ENCODE measurements at places on chromosomes 16 and 17.

GRCh38 chr17:12365805-12366204 lies 299.9 kb upstream of the MYOCD start:
- DNase-seq: no peak

DNA sequence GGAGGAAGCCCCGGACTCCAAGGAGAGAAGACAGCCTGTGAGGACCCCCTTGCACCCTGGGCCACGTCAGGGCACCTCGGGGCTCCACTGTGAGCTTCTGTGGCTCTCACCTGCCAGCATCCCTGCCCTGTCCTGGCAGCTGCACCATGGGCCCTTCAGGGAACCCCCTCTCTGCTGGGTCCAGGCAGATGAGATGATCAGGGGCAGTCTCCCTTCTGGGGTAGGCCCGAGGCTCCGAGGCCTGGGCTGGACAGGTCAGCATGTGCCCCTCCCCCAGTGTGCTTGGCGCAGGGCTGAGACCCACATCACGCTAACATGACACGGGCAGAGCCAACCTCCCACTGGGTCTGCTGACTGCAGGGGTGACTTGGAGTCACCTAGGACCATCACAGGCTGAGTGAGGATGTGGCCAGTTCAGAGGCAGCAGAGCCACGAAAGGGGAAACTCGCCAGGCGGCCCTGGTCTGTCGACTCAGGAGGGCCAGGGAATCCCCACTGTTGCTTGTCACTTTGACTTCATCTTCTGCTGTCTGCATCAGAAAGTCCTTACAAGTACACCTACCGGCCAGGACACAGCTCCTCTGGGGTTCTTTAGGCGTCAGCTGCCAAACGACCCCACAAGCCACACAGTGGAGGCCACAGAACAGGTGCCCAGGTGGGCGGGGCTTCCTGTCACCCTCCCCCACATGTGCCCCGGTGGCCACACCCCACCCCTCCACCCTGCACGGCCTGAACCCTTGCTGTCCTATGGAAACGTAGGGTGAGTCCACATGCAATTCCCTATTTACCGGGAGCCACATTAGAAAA lies 2.2 kb downstream of the GALNS start:
- DNase-seq: no peak

GRCh38 chr16:11313493-11314308 lies 31.6 kb upstream of the RMI2 start:
- DNase-seq: no peak

DNA sequence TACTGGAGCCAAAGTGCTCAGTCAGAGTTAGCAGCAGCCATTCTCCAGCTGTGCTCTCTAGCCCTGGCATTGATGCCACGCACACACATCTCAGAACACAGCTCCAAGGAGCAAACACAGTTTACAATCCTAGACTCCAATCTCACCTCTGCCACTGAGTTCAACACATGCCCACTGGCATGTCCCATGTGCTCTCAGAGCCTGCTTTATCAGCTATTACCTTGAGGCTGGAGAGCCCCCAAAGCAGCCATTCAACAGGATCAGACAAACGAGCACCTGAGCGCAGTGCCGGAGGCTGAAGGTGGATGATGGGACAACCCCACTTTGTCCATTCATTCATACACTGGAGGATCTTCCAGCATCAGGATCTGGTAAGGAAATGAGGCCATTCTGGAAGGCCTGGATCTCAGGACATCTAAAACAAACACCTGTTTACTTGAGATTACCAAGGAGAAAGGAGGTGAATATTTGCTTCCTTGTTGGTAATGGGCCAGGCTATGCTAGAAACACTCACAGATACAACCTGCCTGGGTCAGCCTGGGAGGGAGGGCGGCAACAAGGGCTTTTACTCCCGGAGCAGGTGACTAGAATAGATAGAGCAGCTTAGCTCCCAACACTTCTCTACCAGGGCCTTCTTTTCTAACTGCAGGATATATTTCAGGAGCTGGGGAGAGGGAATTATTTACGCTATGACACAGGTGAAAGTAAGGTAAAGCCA lies 25.4 kb downstream of the RANBP10 start:
- DNase-seq: no peak

- no peak for DNase-seq
Measured at GRCh38 chr16:2028620-2029220, 2.0 kb downstream of the NHERF2 start.

DNA sequence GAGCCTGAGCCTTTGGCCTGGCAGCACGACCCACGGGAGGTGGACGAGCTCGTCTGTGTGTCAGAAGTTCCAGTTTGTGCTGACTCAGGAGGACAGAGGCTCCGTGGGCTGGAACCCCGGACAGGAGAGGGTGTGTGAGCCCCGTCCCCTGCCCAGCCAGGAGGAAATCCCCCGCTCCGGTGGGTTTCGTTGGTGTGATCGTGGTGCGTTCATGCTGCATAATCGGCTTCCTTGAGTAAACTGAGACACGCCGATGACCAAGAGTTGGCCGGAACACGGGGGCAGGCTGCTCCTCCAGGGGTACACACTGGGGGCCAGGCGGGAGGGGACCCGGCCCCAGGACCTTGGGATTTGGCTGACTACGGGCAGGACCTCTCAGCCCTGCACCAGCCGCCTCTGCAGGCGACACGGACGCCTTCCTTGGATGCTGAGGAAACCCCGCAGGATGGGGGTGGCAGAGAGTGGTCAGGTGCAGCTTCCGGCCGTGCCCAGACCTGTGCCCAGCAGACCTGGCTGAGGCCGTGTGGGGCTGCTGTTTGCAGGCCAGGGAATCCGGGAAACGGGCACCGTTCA lies 8.5 kb downstream of the METRNL start:
- DNase-seq: no peak

DNA sequence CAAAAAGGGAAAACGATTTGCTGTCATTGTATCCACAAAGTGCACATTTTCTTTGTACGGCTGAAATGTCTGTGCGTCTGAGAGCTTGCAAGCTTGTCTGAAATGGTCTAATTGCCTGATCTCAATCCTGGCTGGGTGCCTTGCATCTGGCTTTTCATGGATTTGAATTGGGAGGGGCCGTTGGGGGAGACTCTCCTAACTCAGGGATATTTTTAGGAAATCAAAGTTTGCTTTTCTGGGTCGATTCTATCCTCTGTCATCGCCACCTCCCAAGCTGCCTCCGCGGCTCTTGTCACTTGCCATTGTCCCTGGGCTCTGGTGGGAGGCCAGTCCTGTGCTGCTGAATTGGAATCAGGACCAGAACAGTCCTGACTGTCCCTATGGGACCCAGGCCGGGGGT lies 33.3 kb upstream of the MGAT5B start:
- DNase-seq: no peak

GRCh38 chr16:2178321-2179106 lies 17.9 kb downstream of the CASKIN1 start:
- no peak for DNase-seq

GRCh38 chr16:48564544-48565444 lies 45.2 kb downstream of the N4BP1 start:
- DNase-seq: no peak

GRCh38 chr16:65622871-65623270 lies 501.0 kb upstream of the CDH11 start:
- no peak for DNase-seq

DNA sequence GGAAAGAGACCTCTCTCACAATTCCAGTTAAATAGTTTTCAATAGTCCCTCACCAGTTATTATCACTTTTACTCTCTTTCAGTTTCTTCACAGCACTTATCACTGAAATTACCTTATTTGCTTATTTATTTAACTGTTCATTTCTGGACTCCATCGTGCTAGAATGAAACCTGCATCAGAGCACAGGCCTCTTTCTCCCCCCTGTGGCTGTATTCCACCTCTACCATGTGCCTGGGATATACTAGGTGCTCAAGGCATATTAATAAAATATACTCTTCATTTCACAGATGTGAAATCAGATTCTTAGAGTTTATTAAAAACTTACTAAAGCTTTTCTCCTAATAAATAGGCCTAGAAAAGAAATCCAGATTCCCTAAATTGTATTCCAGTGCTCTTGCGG lies 308.9 kb upstream of the MON1B start:
- DNase-seq: no peak

DNA sequence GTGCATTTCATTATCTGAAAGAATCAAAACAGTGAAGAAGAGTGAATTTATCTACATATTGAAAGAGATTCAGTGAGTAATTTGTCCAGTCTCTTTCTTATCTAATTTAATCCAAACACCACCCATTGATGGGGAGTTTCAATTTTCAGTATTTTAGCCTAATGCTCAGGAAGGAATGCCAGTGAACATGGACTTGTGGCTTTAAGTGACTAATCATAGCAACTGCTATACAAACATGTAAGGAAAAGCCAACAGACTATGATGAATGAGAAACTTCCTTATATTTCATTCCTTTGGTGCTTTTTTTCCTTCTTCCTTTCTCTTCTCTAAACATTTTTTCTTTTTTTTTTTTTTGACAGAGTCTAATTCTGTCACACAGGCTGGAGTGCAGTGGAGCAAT lies 885.8 kb downstream of the KCNJ2 start:
- DNase-seq: no peak

DNA sequence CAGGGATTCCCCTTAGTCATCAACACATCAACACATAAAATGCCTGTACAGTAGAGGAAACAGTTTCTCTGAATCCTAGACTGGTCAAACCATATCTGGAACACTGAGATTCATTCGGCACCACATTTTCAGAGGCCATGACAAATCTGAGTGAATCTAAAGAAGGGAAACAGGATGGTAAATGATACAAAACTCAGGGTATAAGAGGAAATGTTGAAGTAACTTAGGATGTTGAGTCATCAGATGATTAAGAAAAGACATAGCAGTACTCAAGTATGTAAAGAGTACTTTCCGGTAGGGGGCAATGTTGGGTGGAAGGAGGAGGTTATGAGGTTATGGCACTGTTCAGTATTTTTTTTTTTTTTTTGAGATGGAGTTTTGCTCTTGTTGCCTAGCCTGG lies 358.5 kb upstream of the PMFBP1 start:
- DNase-seq: no peak

DNA sequence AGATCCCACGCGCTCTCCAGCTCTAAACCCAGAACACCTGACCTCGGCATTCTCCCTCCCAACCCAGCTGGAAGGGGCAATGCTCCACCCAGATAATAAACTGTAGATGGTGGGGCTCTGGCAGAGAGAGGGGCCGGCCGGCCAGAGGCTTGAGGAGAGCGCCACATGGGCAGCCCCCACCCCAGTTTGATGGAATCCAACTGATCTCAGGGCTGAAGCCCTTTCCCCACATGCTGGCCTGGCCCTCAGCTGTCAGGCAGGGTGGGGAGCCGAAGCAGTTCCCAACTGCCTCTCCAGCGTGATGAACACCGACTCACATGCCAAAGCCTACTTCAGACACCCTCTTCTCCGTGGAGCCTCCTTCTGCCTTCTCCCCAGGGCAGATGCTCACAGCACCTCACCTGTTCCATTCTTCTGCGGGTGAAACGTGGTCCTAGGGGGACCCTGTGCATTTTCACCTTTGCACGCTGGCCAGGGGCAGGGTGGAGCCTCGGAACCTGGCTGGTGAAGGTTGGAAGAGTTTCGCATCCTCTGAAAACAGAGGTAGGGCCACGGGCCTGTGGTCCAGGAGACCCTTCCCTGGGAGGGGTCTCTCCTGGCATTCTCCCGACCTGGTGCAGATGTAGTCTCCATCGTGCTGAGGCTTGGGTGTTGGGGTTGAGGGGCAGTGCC lies 65.7 kb upstream of the ZNF469 start:
- DNase-seq: no peak

DNA sequence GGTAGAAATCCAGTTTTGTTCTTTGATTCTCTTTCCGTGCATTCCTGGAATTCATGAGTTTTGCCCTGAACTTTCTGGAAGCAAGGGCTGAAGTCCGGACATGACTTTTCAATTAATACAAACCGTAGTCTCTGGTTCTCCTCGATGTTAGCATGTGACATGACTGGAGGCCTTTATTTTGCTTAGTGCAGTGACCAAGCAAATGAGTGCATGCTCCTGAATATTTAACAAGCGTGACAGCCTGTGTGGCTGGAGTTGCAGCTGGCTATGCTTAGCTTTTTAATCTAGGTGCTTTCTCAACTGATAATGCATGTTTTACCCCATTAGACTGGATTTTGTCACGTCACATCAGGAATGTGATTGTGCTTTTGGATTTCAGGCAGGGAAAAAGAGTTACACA lies 302.1 kb downstream of the MAP2K6 start:
- DNase-seq: no peak

GRCh38 chr16:85844786-85845185 lies 45.3 kb downstream of the COX4I1 start:
- no peak for DNase-seq

- DNase-seq: no peak
Measured at GRCh38 chr16:84175350-84176081, 11.3 kb downstream of the TAF1C start.

GRCh38 chr17:48633266-48633677 lies 7.1 kb upstream of the HOXB9 start:
- no peak for DNase-seq

DNA sequence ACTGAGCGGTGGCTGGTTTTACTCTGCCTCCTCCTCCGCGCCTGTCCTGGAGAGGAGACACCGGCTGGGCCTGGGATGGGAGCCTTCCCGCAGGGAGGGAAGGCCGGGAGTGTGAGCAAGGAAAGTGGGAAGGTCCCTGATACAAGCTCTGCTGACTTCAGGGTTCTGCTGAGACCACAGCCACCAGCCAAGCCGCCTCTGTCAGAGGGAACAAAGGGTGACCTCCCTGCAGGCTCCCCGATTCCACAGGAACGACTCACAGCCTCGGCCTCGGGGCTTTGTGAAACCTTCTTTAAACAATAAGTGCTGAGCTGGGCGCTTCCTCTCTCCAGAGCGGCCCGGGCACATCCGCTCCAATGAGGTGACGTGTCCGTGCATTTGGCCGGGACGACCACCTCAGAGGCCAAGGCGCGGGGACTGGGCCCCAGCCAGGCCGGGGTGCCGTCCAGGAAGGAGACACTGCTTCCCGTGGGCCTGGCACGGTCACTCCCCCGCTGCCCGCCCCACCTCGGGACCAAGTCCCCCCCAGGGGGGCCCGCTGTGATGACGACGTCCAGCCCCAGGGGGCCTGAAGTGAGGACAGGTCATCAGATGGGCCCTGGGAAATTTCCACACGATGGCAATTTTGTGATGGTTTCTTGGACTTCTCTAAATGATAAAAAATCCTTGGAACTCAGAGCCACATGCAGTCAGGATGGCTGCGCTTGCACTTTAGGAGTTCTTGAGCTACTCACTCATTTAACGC lies 11.8 kb upstream of the CIBAR2 start:
- no peak for DNase-seq

GRCh38 chr17:37478187-37478586 lies 11.5 kb upstream of the DUSP14 start:
- no peak for DNase-seq

All from WERI-Rb-1 (cell line).